ENCODE measurements at places on chromosomes 1 and 21.
A peak's percentile ranks its signal among the peaks of the same experiment; 100 is the strongest.

GRCh38 chr21:26795866-26796329 lies 49.3 kb downstream of the ADAMTS1 start:
- DNase-seq = no peak

GRCh38 chr1:54842206-54842915 lies 41.2 kb upstream of the TTC22 start:
- peak; percentile 32 for DNase-seq

DNA sequence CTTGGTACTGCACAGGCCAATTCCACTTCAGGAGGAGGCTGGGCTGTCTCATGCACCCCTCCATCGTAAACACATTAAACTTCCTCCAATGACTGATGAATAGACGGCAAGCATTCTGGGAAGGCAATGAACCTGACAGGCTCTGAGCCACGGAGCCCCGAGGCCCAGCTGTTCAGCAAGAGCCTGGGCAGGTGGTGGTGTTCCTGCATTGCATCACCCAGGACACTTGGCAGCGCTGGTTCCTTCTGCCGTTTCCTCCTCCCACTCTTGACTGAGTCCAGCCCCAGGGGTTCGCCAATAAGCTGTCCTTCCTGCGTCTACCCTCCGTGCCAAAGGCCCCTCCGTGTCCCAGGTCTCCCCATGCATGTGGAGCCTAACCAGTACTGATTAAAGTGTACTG lies 109.8 kb downstream of the JAK1 start:
- DNase-seq = no peak

- no peak for DNase-seq
These were observed 31.2 kb upstream of the DIP2A start for GRCh38 chr21:46427516-46427915.

DNA sequence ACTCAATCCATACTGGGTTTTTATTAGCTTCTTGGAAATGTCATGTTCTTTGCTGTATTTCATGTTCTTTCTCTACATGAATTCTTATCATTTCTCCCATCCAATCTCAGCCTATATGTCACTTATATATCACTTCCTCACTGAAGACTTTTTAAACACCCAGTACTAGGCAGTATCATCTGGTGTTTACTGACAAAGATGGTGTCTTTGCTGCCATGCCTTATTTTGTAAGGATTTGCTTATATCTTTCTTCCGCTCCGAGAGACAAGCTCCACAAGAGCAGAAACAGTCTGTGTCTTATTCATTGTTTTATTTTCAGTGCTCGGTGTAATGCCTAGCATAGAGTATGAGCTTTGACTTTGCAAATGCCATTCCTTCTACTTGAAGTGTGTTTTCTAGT lies 30.2 kb downstream of the F13B start:
- no peak for DNase-seq

DNA sequence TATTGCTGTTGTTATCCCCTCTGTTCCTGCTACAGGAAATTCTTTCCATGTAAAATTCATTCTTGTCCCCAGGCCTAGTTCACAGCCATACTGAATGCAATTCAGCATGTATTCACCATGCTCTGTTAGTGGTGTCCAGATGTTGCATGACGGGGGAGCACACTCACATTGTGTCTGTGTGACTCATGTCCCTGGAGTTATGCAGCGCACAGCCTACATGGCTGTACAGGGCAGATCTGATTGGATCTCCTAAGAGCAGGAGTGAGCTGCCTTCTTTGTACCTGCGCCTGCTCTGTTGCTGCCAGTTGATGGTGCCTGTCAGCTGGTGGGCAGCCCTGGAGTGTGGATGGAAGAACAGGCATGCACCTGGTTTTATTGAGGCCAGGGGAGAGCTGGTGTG lies 17.6 kb downstream of the HTR6 start:
- no peak for DNase-seq

DNA sequence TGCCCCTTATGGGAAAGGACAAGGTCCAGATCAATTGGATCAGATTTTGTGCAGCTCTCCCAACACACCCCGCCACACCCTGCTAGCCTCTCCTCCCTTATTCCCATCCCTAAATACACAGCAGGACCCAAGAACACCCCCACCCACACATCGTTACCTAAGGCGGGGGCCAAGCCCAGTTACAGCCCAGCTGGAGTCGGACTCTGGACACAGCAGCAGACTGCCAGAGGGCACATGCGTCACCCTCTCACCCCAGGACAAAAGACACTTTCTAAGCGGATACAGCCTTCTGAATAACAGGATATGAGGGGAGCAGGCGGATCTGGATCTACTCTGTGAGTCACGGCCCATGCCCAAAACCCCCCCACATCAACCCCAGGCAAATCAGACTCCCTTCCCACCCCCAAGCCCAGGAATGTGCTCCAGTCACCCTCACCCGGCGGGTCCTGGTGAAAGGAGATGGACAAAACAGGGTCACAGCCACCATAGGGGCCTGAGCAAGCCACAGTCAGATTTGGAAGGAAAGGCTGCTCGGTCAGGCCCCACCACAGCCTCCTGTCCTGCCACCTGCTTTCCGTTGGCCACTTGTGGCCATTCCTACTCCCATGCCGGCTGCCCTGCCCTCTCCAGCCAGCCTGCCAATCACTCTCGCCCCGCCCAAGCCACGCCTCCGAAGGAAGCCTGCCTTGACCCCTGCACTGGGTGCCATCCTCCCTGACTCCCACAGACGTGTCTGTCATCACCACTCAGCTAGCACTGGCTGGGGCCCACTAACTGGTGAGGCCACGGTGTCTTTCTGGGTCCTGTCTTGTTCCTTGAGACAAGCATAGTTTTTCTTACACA lies 4.0 kb downstream of the S100A16 start:
- DNase-seq = no peak

DNA sequence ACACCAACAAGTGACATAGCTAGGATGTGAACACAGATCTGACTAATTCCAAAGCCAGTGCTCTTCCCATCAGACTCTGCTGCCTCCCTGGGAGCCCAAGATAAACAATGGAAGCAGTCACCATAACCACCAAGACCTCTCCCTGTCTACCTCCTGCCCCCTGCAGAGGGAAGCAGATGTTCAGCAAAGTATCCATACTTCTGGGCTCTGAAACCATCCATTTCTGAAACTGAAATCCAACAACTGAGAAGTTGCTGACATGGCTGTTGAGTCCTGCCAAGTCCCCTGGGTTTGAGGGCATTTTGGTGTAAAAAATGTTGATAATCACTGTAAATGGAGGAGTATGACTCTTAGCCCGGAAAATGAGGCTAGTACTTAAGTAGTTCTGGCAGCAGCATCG lies 102.1 kb downstream of the TYW3 start:
- no peak for DNase-seq

DNA sequence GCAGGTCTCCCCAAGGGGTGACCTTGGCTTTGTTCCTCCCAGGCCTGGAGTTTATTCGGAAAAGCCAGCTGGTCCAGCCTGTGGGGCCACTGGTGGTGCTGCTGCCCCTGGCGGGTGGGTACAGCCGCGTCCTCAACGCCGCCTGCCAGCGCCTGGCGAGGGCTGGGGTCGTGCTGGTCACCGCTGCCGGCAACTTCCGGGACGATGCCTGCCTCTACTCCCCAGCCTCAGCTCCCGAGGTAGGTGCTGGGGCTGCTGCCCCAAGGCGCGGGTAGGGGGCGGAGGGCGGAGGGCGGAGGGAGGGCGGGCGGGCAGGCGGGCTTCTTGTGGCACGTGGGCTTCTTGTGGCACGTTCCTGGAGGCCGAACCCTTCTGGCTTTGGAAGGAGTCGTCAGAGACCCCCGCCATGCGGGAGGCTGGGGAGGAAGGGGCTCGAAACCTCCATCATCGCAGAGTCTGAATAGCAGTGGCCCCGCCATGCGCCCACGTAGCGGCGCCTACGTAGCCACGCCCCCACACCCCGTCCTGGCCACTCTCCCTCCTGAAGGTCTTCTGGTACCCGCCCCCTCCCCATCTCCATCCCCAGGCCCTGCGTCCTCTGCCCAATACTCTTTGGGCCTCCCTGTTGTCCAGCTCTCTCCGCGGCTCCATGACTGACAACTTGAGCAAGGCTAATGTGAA lies 16.7 kb downstream of the PCSK9 start:
- no peak for DNase-seq

DNA sequence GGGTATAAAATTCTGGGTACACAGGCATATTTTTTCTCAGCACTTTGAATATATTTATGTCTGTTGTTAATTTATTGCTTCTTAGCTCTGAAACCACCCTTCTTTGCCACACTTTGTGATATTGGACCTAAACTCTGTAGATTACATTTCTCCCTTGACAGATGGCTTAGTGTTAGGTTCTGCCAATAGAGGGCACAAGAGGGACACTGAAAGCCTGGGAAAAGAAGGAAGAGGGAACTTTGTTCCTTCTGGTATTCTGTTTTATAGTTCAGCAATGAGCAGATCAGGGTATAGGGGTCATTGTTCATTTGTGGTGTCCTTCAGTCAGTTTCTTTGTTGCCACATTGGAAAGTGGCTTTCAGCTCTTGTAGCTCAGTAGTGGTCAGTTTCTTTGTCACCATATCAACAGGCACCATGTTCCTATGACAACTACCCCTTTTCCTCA lies 423.5 kb upstream of the PROX1 start:
- DNase-seq = no peak

DNA sequence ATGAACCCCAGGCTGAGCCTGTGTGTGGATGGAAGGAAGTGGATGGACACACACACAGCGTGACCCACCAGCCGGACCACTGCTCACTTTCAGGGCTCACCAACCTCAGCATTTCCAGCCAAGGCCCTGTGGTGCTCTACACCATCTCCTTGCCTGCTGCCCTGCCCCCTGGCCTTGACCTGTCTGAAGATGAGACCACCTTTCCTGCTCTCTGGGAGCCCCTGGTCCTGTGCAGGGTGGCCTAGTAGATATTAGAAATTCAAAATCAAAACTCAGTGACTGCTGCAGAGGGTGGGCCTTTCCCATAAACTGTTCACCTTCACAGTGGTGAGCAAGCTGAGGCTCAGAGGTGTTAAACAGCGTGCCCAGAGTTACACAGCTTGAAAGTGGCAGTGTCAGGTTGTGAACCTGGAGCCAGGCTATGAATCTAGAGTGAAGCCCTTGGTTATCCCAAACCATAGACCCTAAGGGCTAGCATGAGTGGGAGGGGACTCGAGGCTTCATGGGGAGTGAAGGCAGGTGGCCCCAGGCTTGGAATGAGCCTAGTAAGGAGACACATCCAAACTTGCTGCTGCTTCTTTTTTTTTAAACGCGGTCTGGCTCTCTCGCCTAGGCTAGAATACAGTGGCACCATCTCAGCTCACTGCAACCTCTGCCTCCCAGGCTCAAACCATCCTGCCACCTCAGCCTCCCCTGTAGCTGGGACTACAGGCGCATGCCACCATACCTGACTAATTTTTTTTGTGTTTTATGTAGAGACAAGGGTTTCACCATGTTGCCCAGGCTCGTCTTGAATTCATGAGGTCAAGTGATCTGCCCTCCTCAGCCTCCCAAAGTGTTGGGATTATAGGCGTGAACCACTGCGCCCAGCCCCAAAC lies 41.5 kb downstream of the MAN1C1 start:
- DNase-seq = peak; percentile 22

DNA sequence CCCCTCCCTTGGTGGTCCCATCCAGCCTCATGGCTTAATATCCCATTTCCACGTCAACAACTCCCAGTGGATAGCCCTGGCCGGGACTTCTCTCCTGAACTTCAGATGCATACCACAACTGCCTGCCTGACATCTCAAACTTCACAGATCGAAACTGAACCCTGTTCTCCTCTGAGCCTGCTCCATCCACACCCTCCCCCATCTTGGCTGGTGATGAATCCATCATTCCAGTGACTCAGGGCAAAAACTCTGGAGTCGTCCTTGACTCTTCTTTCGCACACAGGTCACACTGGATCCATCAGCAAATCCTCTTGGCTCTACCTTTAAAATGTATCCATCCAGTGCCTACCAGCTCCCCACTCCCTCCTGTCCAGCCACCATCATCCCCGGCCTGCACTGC lies 3.9 kb downstream of the TAS1R2 start:
- DNase-seq = no peak

DNA sequence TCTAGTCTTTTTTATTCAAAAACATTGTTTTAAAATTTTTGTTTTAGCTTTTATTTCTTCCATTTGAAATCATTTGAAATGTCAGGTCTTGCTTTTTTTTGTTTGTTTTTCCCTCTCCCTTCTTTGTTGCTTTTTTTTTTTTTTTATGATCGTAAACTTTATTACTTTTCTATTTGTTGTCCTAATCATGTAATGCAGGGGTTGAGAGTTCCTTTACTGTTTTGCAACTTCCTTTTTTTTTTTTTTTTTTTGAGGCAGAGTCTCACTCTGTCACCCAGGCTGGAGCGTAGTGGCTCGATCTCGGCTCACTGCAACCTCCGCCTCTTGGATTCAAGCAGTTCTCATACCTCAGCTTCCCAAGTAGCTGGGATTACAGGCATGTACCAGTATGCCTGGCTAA lies 24.8 kb downstream of the IVNS1ABP start:
- no peak for DNase-seq

- DNase-seq = no peak
These were observed 4.0 kb downstream of the KDM1A start for GRCh38 chr1:23023174-23023845.

- no peak for DNase-seq
These were observed 66.5 kb upstream of the RAVER2 start for GRCh38 chr1:64678366-64678765.

GRCh38 chr1:168786476-168787330 lies 57.7 kb upstream of the DPT start:
- DNase-seq = no peak

DNA sequence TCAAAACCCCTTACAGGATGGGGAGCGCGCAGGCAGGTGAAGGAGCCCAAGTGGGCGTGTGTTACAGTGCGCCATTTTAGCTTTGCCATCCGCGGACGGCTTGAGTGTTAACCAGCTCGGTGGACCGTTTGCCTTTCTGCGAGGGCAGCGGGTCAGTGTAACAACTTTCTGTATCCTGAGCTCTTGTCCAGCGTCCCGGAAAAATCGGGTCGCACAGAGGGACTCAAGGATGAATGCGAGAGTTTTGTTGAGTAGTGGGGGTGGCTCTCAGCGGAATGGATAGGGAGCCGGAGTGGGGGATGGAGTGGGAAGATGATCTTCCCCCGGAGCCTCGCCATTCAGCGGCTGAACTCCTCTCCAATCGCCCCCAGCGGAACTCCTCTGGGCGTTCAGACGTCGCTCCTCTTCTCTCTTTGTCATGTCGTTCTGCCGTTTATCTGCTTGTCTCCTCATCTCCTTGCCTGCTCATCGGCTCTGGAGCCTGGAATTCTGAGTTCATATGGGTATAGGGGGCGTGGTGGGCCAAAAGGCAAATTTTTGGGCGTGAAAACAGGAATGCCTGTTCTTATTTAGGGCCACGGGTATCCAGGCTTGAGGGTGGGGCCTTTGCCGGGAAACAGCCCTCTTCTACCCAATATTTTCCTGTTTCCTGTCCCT lies 295.4 kb downstream of the CTH start:
- no peak for DNase-seq

DNA sequence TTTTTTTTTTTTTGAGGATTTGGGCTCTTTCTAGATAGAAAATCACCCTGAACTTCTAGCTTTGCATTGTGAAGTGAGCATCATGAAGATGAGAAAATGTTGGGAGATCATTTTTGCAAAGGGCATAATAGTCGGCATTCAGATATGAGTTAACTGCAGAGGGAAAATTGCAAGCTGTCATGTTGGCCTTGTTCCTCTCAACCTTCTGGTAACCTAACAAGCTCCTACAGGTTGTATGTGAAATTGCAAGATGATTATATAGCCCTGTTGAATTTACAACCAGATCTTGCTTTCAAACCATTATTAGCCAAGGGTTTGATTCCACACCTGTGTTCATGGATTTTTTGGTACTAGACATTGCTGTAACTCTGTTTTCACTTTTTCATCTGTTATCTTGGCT lies 2.2 kb downstream of the ELOA start:
- no peak for DNase-seq
